Kidney (tissue), 22 donors: ENCODE measurements at places on chromosomes 7 and 10. TPM values are rescaled to one million over a fixed set of nuclear protein-coding genes. Genes with fewer than 3 reads are reported as not detected.

DNA sequence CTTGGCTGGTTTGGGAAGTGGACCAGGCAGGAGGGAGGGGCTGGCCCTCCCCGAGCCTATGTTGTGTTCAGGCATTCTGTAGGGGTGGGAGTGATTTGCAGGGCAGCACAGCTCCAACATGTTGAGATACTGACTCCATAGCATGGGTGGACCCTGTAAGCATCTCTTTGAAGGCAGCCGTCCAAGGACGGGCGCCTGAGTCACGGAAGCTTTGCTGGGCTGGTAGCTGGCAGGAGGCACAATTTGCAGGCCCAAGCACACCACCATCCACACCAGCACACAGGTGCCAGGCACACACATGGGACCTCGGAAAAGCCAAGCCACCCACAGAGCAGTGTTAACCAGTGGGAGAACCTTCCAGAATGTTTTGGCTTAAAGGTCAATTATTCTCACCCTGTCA is 505.1 kb upstream of the FOXK1 start:
- no peak overlapping the region for H3K27ac ChIP-seq
- no peak for DNase-seq
- H3K36me3 ChIP-seq = no peaks in the 10 kb centered on the region
- no peak overlapping the region for H3K4me3 ChIP-seq
- H3K4me1 ChIP-seq = no peaks in the 10 kb centered on the region

GRCh38 chr10:67697724-67698131 is 1.7 kb upstream of the CTNNA3 start:
- H3K4me3 ChIP-seq = peak overlapping the region; percentile 9
- peak; percentile 14 for DNase-seq
- no peaks in the 10 kb centered on the region for H3K36me3 ChIP-seq
- no peak overlapping the region for H3K27ac ChIP-seq
- H3K4me1 ChIP-seq = no peaks in the 10 kb centered on the region

DNA sequence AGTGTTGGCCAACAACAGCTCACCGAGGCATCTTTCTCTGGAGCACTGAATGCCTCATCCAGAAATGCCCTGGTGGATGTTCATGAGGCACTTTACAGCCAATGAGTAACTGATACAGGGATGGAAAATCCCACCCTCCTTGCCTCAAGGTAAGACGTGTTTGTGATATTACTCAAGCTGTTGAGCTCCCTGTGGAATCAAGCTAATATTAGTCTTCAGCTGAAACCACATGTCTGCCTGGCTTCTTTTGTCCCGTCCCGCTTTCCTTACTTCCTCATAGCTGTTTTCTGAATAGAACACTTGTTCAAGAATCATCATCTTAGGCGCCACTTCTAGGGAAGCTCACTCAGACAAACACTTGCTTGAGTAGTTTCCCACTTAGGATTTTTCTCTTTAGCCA is 422.4 kb downstream of the INHBA start:
- no peaks in the 10 kb centered on the region for H3K36me3 ChIP-seq
- H3K4me3 ChIP-seq = no peak overlapping the region
- no peaks in the 10 kb centered on the region for H3K27me3 ChIP-seq
- H3K27ac ChIP-seq = no peak overlapping the region
- DNase-seq = no peak

- no peak for DNase-seq
- H3K36me3 ChIP-seq = no peaks in the 10 kb centered on the region
- no peak overlapping the region for H3K4me3 ChIP-seq
These were observed 16.4 kb upstream of the PARP12 start for GRCh38 chr7:140079121-140079536.

- no peak overlapping the region for H3K27ac ChIP-seq
- no peaks in the 10 kb centered on the region for H3K27me3 ChIP-seq
- no peaks in the 10 kb centered on the region for H3K4me1 ChIP-seq
- no peaks in the 10 kb centered on the region for H3K36me3 ChIP-seq
- no peak overlapping the region for H3K4me3 ChIP-seq
- peak; percentile 89 for DNase-seq
These were observed 72.0 kb downstream of the SLC37A3 start for GRCh38 chr7:140326116-140326928.

DNA sequence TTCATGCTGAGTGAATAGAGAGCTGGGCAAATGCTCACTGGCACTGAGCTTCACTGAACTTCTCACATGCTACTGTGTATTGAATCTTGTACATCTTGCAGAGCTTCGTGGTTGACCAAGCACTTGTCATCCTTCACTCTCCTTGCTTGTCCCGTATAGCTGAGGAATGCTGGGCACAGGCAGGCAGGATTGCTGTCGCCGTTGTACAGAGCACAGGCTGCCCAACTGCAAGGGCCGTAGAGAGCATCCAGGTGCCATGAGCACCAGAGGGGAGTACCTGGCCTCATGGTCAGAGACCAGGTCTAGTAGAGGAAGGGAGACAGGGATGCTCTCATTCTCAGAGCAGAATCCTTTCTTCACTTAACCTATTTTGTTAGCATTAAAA is 99.8 kb upstream of the RET start:
- H3K4me3 ChIP-seq = no peak overlapping the region
- H3K27ac ChIP-seq = no peak overlapping the region
- DNase-seq = no peak
- no peaks in the 10 kb centered on the region for H3K36me3 ChIP-seq
- no peaks in the 10 kb centered on the region for H3K4me1 ChIP-seq

GRCh38 chr7:150901160-150902035 is 49.1 kb downstream of the AOC1 start:
- H3K27ac ChIP-seq = no peak overlapping the region
- peak; percentile 40 for DNase-seq
- no peaks in the 10 kb centered on the region for H3K27me3 ChIP-seq
- H3K4me3 ChIP-seq = no peak overlapping the region

DNA sequence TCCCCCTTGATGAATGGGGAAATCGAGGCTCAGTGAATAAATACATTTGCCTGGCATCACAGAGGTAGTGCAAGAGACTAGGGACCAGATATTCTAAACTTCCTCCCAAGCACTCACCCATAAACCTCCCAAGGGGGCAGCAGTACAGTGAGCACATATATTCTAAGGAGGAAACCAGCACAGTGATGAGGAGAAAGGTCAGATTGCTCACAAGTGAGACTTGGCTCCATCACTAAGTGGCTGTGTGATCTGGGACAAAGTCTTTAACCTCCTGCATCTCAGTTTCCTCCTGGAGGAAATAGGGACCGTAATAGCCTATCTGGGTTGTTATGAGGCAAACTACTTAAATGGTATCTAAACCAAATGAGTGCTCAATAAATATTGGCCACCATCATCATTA is 4.3 kb downstream of the PLXNA4 start:
- H3K27ac ChIP-seq = no peak overlapping the region
- peaks cover 12% of the 10 kb centered on the region for H3K27me3 ChIP-seq
- DNase-seq = no peak
- H3K36me3 ChIP-seq = no peaks in the 10 kb centered on the region
- no peak overlapping the region for H3K4me3 ChIP-seq

DNA sequence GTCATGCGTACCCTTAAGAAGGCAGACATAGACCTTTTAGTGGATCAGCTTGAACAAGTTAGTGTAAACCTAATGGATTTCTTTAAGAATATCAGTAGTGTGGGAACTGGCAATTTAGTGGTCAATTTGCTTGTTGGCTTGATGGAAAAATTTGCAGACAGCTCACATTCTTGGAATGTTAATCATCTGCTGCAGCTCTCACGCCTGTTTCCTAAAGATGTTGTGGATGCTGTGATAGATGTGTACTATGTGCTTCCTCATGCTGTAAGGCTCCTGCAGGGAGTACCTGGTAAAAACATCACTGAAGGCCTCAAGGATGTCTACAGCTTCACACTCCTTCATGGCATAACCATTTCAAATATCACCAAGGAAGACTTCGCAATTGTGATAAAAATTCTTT is 103.4 kb downstream of the ABCA13 start:
- H3K27ac ChIP-seq = no peak overlapping the region
- no peaks in the 10 kb centered on the region for H3K27me3 ChIP-seq
- no peak for DNase-seq
- no peak overlapping the region for H3K4me3 ChIP-seq
- H3K36me3 ChIP-seq = no peaks in the 10 kb centered on the region
- H3K4me1 ChIP-seq = no peaks in the 10 kb centered on the region

NME8 gene
- total RNA-seq = 0.44 TPM

ANK3 gene
- 214 TPM for total RNA-seq

CALML3 gene
- total RNA-seq = not detected

LRRD1 gene
- 0.25 TPM for total RNA-seq

CUZD1 gene
- total RNA-seq = 0.54 TPM

GNAT3 gene
- not detected for total RNA-seq

SPDYE11 gene
- total RNA-seq = not detected
